ENCODE measurements at places on chromosomes 7 and 10.

DNA sequence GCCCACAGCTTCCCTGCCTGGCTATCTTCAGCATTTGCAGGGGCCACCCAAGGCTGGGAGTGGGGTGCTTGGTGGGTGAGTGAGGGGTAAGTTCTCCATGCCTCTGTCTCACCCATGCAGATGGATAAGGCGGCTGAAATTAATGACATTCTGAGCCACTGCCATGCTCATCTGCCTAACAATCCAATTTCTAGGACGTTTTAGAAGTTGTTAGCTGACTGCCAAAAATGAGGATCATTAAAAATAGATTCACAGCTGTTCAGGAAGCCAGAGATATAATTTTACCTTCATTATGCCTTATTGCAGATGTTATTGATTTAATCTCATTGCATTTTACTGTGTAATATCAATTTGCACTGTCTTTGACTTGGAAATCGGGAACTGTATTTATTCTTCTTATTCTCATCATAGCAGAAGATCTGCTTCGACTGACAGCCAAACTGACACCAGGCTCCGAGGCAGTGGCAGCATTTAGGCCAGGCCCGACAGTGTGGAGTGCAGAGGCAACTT, 334.4 kb upstream of the NPVF start:
- DNase-seq, result no peak

DNA sequence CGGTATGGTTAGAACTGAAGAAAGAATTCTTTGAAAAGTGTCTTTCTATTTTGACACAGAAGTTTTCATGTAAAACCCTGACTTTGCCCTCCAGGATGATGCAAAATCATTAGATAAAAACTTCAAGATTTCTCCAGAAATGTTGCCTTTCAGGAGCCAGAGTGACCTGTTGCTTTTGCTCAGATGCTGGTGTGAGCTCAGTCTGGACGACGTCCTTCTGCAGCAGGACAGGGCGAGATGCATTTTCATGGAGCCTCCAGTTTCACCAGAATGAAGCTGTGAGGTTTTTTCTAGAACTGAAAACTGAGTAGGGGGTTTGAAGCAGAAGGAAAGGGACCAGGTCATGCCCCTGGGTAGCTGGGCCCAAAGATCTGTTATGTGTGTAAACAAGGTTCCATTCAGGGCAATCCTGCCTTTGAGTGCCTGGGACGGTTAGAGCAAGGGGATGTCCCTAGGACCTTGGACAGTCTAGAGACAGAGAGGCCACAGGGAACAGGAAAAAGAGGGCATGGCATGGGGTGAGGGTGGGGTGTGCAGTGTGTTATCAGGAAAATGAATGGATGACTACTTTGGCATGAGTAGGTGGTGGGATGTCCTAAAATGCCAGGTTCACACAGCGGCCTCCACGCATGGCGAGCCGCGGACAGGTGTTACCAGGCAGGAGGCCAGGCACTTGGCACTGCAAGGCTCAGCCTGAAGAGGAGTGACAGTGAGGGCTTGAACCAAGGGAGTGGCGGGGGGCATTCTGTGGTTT, 356.3 kb downstream of the CXCL12 start:
- DNase-seq, result no peak

GRCh38 chr10:71248210-71248609, 35.8 kb downstream of the UNC5B start:
- peak; percentile 35 for DNase-seq

DNA sequence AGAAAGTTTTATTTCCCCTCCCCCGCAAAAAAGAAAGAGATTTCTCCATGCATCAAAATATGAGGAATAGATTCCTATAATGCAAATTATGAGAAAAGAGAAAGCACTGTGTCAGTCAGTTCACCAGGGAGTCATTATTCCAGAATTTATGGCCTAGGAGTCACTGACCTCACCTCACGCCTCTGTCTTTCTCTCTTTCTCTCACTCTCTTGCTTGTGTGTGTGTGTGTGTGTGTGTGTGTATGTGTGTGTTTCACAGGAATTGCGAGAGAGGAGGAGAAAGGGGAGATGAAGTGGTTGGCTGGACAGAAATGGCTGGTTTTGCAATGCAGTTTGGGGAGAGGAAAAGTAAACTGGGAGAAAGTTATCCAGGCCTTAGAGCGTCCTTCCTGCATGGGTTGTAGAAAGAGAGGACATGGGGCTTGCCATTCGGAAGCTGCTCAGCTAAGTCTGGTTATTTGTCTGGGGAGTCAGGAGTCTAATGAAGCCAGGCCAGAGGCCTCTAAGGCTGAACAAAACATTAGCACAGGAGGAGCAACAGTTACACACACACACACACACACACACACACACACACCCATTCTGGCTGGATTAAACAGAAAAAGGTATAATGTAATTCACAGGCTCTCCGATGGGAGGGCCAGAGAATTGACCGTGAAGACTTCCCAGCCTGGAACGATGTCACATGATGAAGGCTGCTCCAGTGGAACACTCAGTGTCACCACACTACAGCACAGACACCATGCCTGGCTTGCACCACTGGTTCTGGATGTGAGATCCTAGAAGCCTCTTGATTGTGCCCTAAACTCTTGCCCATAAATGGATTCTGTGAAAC, 12.8 kb upstream of the FFAR4 start:
- DNase-seq, result no peak

DNA sequence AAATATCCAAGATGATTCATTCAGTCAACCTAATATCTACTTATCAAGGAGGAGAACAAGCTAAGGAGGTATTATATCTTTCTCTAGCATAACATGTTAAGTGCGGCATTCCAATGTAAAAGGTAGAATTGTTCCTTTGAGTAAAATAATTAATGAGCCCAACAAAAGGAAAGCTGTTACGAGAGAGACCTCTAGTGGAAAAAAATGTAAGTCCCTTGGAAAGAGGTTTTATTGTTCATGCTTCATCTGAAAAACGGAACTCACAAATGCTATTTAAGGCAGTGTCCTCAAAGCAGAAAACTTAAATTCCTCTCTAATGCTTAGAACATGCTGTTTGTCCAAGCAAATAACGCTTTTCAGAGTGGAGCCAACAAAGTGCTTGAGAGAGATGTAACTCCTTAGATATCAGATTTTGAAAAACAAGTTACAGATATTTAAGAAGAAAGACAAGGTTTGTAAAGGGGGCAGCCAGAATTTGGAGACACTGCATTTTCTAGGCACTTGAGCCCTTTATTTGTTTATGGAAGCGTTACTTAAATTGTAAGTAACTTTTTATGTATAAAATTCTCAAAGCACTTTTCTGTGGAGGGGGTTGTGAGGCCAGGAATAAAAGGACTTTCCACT, 119.9 kb downstream of the TFEC start:
- no peak for DNase-seq

DNA sequence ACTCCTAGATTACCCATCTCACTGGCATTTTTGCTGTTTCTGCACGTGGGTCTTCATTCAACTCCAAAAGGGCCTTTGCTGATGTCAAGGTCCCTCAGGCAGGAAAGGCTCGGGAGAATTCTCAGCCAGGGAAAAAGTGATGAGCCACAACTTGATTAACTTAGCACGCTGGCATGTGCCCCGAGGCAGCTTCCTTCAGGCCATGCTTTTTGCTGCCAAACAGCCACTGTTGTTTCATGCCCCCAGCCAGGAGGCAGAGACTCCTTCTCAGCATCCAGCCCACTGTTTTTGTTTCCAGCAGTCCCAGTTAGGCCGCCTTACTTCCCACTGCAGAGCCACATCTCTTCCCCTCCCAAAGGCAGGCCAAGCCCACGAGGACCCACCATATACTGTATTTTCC, 266.5 kb upstream of the YAE1 start:
- no peak for DNase-seq

DNA sequence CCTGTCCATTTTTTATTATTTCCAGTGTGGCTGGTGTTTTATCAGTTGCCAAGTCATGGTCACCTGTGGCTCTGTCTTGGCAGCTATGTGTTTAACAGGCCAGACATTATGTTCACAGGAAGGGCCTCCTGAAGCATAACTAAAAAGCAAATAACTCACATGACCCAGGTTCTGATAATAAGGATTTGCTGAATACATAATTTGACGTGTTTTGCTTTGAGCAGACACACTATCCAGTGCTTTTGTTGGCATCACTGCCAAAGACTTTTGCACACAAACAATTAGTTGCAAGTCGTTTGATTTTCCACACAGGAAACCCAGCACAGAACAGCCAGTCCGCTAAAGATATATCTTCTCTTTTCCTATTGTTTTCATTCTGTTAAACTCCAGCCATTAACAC, 173.6 kb downstream of the ARL4A start:
- no peak for DNase-seq

DNA sequence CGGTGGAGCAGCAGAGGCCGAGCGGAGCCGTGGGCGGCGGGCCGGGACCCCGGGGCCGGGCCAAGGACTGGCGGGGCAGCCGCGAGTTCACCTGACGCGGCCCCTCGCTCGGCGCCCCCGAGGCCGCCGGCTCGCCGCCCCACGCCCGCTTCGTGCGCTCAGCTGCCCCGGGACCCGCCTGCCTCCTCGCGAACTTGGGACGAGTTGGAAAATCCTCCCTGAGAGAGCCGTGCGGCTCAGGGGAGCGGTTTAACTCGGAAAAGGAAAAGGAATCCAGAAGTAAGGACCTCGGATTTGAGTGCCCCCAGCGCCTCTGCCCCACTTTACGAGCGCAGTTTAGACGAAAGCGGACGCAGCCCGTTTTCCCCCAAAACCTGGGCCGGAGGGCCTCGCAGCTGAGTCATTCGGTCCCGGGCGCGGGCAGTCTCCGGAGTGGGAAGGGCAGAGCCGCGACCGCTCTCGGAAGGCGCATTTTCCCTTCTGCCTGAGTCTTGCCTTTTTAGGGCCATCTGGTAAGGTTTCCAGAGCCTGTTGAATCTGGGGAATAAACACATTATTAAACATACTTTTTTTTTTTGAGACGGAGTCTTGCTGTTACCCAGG, 744 bp downstream of the CREM start:
- DNase-seq, result peak; percentile 49

DNA sequence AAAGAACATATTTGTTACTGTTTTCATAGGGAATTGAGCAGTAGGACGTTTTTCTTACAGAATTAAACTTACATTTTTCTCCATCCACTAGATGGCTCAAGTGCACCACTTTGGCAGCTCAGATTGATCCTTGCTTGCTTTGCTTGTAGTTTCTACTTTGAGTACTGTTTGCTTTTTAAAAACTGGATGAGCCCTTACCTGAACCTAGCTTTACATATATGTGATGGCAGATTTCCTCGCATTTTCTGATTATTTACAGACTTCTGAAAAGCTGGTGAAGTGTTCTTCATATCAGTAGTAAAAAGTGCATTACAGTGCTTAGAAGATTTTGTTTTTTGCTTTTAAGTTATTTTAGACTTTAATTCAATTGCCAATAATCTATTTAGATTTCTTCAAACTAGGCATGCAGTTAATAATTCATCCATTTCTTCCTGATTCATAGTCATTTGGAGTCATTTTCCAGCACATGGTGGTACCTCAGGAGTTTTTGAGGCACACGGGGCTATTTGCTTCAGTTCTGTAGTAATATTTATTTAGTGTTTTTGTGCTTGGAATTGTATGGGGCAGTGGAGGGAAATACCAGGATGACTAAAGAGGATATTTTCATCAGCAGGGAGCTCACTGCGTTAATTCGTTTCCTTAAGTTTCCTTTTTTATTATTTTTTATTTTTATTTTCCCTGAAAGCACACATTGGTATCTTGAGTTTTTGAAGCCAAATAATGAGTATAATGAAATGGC, 57.3 kb downstream of the MAPK8 start:
- DNase-seq, result no peak

GRCh38 chr7:3103614-3104398, 60.1 kb upstream of the CARD11 start:
- DNase-seq, result no peak

DNA sequence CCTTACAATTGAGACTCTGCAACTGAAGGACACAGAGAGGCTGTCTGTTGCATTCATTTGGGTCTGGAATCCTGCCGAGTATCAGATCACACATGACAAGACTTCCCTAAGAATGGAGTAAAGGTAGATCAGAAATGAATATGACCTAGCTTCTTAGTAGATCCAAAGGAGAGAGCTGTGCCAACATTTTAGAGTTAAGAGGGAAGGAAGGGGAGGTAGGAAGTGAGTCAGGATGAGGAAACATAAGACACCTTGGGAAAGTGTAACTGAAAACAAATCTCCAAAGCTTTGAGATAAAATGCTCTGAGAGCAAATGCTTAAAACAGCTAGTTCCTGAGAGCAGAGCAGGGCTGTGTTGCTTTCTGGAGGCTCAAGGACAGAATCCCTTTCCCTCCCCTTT, 6.1 kb upstream of the SLC25A13 start:
- no peak for DNase-seq
